ENCODE measurements at places on chromosomes 6 and 20.

- DNase-seq: no peak
Observed at GRCh38 chr20:63747622-63748069, 8.1 kb downstream of the SLC2A4RG start.

DNA sequence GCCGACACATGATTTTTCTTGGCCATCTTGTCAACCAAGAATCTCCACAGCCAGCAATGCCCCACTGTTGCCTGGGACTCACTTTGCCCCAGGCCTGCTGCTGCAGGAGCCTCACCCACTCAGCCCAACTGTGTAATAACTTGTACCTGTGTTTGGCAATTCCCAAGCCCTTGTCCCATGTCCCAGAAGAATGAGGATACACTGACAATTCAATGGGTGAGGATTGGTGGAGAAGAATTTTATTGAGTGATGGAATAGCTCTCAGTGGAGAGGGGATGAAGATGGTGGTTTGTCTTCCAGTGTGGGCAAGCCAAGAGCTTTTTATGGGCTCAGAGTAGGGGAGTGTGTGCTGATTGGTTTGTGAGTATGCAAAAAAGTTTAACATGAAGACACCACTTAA is 861.9 kb downstream of the TFAP2A start:
- no peak for DNase-seq

DNA sequence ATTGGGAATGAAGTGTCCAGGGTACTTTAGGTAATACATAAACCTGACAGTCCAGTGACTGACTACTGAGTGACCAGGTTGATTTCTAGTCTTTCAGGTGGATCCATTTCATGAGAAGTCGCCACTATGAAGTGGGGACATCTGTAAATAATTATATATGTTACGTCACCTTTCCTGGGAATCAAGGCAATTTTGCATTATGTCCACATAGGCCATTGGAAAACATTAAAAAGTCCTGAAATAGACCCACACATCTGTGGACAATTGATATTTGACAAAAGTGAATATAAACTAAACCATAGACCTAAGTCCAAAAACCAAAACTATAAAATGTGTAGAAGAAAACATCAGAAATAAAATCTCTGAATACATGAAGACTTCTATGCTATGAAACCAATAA is 231.5 kb downstream of the C6orf118 start:
- DNase-seq: no peak

- DNase-seq: no peak
Observed at GRCh38 chr6:32980488-32981038, 12.2 kb downstream of the BRD2 start.

DNA sequence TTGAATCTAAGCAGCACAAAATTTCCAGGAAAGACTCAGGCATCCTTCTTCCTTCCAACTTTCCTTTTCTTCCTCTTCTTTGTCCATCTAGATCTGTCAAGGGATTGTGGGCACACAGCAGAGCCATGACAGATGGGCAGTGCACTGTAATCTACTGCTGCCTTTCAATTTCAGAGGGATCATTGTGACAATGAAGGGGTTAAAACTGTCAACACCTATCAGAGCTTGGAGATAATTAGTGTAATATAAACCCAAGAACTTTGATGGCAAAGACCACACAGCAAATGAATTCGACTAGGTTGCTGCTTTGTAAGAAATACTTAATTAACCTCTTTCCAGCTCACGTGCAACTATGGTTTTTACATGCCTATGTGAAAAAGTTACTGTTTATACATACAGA is 55.0 kb downstream of the SAMD5 start:
- DNase-seq: no peak

DNA sequence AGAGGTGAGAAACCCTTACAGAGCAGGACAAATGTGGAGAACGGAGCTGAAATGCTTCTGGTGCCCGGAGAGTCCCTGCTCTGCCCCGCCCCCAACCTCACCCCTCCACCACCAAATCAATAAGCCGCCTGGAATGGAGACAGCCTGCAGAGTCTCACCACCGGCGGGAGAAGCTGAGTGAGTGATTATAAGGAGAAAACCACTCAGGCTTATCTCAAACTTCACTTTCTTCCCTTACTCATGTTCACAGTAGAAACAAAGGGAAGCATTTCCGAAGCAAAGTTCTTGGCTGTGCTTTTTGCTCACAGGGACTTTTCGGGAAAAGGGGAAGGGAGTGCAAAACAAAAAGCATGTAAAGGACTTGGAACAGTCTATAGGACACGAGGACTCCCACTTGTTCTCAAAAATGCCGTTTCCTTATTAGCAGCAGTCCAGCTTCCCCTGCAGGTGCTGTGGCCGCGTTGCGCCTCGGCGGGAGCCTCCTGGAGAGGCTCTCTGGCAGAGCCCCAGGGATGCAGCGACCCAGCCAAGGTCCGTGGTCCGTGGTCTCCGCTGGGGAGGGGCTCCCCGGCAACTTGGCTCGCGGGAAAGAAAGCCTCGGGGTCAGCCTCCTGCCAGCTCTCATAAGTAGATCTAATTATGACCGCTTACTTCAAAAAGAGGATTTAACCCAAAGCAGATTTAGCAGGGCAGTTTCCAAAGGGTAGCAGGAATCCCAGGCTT is 64.8 kb upstream of the TMEM30A start:
- no peak for DNase-seq

GRCh38 chr6:131175564-131175963 is 40.3 kb downstream of the AKAP7 start:
- DNase-seq: no peak

DNA sequence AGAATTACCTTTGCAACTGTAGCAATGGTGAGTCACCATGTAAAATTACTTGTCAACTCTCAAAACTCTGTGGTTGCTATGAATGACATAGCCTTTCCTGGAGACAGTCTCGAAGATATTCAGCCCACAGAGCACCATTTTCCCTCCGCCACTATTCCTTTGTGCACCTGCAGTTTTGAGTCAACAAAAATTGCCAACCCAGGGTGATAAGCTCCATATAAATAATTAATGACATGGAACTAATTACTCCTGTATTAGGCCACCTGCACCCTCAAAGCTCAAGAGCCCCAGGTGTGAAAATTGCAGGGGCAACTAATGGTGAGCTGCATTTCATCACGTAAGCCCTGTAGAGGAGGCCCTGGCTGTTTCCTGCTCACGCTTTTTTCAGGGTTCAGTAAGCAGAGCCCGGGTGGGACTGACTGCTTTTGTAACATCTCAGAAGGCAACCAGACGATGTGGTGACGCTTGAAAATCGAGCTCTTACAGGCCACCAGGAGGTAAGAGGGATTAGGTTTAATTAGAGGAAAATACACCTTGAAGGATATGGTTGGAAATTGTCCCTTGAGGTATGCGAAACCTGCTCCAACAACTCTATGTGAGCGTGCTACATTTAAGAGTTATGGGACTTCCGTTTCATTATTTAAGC is 70.8 kb downstream of the BMP2 start:
- no peak for DNase-seq

DNA sequence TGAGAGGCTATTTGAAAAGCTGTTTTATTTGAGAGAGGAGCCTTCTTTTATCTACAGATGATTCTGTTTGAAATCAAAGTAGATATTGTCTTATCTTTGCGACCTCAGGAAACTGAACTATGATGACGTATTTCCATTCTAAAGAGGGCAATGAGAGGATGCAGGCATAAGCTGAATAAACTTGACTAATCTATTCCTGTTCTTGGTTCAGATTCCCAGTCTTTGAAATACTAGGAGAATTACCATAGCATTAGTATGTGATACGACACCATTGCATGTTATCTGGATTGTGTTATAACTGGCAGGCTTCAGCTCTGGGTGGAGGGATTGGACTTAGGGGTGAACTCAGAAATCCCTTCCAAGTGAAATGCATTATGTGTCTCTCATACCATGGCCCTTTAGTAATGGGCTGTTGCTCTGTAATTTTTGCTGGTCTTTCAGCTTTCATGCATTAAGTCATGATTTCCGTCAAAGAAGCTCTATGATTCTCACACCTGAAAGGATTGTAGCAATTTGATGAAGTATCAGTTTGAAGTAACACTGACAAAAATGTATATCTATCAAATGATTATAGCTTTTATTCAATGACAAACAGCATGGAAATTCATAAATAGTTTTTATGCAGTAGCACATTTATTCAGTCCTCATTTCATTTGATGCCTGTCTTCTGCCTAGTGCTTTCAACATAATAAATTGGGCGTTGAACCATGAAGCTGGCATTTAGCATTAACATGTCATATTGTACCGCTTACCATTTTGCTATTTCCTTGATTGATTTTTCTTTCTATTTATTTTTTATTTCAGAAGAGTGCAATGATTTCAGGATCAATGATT is 138.4 kb upstream of the SPACA1 start:
- DNase-seq: no peak

GRCh38 chr20:9617940-9618339 is 103.5 kb downstream of the LAMP5 start:
- DNase-seq: no peak

DNA sequence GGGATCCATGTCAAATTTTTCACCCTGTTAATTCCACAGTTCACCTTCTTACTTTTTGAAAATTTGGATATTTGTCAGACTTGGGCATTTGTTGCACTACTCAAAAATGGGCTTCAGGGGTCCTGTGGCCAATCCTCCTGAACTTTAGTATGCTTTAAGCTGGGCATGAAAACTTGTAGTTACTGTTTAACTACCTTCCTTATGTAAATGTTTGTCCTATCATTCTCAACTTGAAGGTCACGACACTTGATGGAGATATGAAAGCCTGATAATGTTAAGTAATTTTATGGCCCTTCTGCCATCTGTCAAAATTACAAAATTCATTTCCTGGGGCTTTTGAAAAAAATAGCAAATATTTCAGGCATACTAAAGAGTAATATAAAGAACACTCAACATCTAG is 4.2 kb upstream of the ZNF311 start:
- no peak for DNase-seq

- no peak for DNase-seq
Observed at GRCh38 chr6:124443541-124443940, 518.7 kb upstream of the RNF217 start.
